CD4-positive, alpha-beta T cell treated with Interleukin-1 beta for 1 hour (primary cell): ENCODE measurements at places on chromosomes 7 and 10.

DNA sequence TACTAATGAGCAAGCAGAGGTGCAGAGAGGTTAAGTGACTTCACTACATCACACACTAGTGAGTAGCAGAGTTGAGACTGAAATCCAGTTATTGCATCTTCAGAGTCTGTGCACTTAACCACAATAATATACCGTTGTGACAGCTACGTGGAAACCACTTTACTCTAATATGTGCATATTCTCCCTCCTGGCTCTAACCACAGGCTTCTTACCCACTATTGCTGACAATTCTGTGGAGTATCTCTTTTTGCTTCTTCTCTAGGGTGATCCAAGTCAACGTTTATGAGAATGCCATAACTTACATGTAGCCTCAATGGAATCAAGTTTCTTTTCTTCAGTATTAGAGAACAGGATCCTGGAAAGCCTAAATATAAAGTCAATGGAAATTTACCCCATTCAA lies 64.2 kb upstream of the MEOX2 start:
- no peak for DNase-seq

DNA sequence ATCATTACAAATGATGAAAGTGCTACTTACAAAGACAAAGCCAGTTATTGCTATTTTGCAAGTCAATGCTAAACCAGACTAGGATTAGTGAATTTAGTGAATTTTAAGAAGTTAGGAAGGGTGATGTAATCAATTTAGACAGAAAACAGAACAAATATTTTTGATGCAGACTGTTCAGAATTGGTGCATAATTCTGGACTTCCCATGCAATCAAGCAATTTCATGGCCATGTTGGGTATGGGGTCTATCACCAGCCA lies 85.4 kb downstream of the CH25H start:
- no peak for DNase-seq

DNA sequence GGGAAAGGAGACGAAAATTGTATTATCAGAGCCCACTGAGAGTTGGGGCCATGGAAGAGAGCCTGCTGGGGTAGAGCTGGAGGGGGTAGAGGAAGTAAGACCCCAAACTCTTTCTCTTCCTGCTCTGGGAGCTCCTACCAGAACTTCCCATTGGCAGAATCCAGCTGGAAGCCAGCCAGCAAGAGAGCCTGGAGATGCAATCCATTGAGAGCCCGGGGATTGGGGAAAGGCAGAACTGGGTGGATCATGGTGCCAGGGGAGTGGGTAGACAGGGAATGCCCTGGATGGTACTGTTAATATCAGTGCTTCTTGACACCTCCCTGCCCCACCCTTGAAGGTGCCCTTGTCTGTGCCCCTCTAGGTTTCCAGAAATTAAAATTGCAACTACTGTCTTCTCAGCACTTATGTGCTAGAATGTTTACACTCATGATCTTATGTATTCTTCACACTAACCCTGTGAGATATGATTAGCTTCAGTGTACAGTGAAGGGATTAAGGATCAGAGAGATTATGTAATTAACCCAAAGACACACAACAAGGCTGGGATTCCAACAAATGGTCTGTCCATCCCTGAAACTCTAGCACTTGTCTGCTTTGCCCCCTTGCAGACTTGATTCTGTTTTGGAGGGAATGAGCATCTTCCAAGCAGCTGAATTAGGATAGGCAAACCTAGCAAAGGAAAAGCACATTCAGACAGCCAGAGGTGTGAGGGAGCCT lies 154.1 kb downstream of the C10orf105 start:
- DNase-seq: no peak

DNA sequence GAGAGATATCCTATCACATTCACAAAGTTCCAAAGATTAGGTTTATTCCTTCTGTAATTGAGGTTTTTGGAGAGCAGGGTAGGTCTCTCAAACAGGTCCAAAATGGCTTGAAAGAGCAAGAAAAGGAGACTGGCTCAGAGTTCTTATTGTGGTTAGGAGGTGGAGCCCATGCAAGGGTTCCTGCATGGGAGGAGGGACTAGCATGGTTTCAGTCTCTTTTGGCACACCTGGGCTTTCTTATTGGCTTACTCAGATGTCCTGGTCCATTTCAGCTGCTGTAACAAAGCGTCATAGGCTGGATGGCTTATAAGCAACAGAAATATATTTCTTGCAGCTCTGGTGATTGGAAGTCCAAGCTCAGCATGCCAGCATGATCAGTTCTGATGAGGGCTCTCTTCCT lies 493.1 kb downstream of the REEP3 start:
- DNase-seq: no peak

GRCh38 chr7:36037121-36037662 lies 115.9 kb upstream of the EEPD1 start:
- peak; percentile 6 for DNase-seq
